Smooth muscle cell of the umbilical artery (primary cell): ENCODE measurements at places on chromosomes 3 and 15. TPM values are rescaled to one million over a fixed set of nuclear protein-coding genes. Genes with fewer than 3 reads are reported as not detected.

Gene SYNPR
- not detected in 2 replicates for total RNA-seq

Gene IGDCC3
- total RNA-seq: not detected in 2 replicates

Gene SLC27A2
- 0.05 and 0.30 TPM in 2 replicates for total RNA-seq

Gene AGBL1
- not detected in 2 replicates for total RNA-seq

Gene BOC
- total RNA-seq: 1.8 and 2.4 TPM in 2 replicates
